ENCODE measurements at places on chromosomes 3 and 15.

GRCh38 chr15:56383010-56383409 is 17.8 kb downstream of the TEX9 start:
- no peak for DNase-seq

GRCh38 chr3:35498506-35499210 is 140.7 kb upstream of the ARPP21 start:
- no peak for DNase-seq

GRCh38 chr3:179073816-179074215 is 2.2 kb upstream of the ZMAT3 start:
- no peak for DNase-seq

GRCh38 chr3:14438929-14439328 is 36.5 kb downstream of the SLC6A6 start:
- DNase-seq, result no peak

- DNase-seq, result no peak
Measured at GRCh38 chr3:100609305-100609704, at the start of gene ADGRG7. Gene ADGRG7, plus strand, starts transcription at chr3:100609601. Its CDS starts 256 bp downstream, at chr3:100609857.

GRCh38 chr3:20974396-20974795 is 776.6 kb downstream of the ZNF385D start:
- no peak for DNase-seq

Measured in NCI-H2081 treated with DMSO at 0.1 percent for 48 hours (cell line).